ENCODE measurements at places on chromosomes 3 and 15.

GRCh38 chr3:188775412-188775811 is 396.4 kb upstream of the TPRG1 start:
- no peak for DNase-seq

DNA sequence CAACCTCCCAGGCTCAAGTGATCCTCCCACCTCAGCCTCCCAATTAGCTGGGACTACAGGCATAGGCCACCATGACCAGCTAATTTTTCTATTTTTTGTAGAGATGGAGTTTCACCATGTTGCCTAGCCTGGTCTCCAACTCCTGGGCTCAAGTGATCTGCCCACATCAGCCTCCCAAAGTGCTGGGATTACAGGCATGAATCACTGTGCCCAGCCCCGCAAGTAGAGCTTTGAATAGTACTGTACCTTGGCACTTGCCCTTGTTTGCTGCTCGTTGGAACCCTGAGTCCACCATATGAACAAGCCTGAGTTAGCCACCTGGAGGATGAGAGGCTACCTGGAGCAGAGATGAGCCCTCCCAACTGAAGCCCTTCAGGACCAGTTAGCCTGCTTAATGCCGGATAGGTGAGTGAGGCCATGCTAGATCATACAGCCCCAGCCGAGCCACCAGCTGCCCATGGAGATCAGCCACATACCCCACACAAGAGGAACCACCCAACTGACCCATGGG is 267.9 kb downstream of the SHQ1 start:
- DNase-seq = no peak

GRCh38 chr3:99774467-99774866 is 43.2 kb upstream of the CMSS1 start:
- DNase-seq = no peak

DNA sequence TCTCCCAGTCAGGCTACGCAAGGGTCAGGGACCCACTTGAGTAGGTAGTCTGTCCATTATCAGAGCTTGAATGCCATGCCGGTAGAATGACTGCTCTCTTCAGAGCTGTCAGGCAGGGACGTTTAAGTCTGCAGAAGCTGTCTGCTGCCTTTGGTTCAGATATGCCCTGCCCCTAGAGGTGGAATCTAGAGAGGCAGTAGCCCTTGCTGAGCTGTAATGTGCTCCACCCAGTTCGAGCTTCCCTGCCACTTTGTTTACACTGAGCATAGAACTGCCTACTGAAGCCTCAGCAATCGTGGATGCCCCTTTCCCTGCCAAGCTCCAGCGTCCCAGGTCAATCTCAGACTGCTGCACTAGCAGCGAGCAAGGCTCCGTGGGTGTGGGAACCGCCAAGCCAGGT is 57.5 kb upstream of the SETMAR start:
- DNase-seq = no peak

DNA sequence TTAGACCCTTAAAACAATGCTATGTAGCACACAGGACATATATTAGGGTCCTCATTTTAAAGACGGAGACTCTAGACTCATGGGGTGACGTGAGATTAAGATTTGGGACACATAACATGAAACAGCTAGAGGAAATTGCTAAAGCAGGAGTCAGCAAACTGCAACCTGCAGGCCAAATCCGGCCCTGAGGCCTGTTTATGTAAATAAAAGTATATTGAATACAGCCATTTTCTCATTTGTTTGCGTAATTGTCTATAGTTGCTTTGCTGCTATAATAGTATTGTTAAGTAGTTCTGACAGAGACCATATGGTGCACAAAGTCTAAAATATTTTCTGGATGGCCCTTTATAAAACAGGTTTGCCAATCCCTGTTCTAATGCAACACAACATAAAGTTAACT is 115.5 kb downstream of the TMCO5A start:
- DNase-seq = no peak

DNA sequence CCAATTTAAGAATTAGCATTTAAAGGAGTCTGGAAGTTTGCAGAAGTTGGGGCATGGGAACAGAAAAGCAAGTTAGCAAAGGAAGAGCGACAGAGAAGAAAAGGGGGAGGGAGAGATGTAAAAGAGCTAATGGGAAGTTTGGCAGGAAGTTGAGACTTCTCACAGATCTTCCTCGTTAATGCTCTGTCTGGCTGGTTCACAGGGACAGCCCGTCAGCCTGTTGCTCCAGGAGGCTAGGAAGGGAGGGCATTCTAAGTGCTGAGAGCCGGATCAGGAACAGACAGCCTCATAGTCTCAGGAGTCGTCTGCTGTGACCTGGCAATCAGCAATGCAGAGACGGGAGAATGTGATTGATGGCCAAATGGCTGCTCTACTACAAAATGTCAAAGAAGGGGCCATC is 150.3 kb downstream of the AGBL1 start:
- DNase-seq = no peak

DNA sequence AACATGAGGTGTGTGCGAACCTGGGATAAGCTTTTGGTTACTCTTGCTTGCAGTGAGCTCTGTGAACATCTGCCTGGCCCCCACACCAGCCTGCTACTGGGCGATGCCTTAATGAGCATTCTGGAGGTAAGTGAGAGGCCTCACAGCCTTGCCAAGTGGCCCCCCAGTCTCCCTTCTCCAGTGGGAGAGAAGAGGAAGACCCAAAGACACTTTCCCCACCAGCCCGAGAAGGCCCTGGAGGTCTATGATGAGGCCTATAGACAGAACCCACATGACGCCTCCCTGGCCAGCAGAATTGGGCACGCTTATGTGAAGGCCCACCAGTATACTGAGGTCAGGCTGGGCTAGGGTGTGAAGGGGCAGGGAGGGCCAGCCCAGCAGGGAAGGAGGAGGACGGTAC is 22.5 kb downstream of the TTC21A start:
- no peak for DNase-seq

- no peak for DNase-seq
These were observed 9.0 kb downstream of the TOP2B start for GRCh38 chr3:25655659-25656058.

Measured in effector CD4-positive, alpha-beta T cell (primary cell).